ENCODE measurements at places on chromosomes 16 and 17.

DNA sequence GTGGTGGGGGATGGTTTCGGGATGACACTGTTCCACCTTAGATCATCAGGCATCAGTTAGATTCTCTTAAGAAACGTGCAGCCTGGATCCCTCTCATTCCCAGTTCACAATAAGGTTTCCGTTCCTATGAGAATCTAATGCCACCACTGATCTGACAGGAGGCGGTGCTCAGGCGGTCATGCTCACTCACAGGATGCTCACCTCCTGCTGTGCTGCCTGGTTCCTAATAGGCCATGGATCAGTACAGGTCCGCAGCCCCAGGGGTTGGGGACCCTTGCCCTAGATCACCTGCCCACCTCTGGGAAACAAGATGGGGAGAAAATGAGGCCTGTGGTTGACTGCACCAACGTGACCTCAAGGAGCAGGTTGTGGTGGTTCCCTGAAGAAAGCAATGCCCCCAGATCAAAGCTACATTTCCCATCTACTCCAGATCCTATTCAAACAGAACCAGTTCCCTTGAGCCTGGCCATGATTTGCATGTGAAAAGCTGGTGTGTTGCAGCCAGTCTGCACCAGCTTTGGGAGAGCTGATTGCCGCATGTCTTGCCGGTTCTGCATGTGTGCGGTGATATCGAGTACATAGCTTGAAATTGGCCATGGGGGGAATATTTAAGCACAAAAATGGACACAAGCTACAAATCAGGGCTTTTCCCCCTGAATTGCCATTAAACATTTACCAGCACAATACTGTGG, 183.2 kb upstream of the HSBP1 start:
- DNase-seq: no peak

GRCh38 chr17:69170377-69170776, 28.7 kb upstream of the ABCA6 start:
- DNase-seq: no peak

DNA sequence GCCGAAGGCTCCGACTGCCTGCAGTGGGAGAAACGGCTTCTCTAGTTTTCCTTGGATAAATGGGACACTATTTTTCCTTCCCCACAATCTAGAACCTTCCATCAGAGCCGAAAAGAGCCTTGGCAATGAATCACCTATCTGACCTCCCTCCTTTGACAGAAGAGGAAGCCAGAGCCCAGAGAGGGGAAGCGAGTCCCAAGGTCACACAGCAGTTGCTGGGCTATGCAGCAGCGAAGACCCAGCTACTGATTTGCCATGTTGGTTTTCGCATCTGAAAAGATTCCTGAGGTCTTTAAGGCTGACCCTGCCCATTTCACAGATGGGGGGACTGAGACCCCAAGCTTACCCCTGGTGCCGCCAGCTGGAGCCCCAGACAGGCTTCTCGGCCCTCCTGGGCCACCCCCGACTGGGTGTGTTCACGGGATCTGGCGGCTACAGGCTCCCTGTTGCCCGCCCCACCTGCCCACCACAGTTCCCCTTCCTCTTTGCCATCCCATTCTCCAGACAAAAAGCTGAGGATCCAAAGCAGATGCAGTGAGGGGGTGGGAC, 45.9 kb downstream of the RAI1 start:
- DNase-seq: no peak

DNA sequence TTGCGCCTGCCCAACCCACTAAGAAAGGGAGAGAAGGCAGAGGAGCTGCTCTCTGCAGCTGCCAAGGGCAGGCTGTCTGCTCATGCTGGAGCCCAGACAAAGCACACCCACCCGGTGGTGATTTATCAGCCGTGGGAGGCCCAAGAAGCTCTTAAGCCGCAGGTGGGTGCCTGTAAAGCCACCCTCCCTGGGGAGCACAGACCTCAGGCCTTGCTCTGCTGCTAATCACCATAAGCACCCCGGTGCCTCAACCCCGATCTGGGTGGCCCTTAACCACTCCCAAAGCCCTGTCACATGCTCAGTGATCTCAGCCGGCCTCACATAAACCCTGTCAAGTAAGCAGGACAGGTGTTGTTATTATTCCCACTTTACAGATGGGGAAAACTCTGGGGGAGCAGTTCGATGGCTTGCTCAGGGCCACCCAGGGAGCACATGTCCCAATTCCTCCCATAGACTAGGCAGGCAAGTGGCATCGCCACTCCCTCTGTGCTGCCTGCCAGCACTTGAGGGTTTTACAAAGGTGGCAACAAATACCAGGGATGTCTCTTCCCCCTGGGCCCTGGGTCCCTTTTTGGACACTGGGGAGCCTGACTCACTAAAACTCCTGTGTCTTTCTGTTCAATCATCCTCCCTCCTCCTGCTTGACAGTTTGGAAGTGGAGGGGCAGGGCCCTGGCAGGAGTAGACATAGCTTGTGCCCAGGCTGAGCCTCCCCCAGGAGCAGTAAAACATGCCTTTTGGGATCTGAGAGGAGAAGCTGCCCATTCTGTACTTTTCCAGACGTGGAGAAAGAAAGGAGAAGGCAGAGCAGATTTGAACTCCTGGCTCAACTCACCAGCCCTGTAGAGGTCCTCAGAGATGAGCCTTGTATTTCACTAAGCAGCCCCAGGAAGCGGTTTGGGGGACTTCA, 299.3 kb downstream of the SOX9 start:
- no peak for DNase-seq

DNA sequence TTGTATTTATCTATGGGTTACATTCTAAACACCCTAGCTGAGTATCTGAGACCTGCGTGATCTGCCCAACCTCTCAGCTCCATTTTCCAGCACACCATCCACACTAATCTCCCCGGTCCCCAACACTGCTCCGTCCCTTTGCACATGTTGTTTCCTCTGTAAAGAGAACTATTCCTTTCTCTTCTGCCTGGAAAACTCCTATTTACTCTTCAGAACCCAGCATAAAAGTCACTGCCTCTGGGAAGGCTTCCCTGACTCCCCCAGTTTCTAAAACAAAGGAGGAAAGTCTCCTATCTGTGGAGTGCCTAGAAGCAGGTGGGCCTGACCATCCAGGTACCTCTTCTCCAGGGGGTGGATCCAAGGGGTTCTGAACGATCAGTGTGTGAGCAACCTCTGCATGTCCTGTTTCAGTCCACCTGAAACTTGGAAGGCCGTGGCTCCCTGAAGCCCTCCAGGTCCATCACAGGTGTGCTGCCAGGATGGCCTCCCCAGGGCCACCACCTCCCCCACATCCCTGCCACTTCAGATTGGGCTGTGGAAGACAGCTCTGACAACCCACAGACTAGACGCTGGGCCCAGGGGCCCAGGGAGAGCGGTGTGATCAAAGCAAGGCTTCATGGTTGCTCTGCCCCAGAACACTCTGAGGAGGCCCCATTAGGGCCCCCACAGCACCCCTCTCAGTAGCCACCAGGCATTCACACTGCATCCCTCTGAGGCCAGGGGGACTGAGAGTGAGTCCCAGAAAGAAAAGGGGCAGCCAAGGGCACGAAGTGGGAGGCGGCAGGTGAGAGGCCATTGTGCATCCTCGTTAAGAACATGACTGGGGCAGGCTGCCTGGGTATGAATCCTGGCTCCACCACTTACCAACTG, 20.3 kb downstream of the MPP3 start:
- DNase-seq: no peak

DNA sequence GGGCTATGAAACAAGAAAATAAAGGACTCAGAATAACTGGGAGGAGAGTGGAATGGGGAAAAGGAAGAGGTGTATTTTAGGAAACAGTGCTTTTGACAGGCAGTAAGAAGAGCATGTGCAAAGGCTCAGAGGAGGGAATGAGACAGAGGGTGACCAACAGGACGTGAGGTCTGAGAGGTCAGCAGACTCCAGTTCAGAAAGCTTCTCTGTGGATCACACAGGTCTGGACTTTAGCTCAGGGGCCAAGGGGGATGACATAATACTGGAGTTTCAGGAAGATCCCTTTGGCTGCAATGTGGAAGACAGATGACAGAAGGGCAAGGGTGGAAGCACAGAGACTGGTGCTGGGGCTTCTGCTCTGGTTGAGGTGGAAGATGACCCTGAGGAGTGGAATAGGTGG, 489.9 kb upstream of the CDH5 start:
- DNase-seq: no peak

DNA sequence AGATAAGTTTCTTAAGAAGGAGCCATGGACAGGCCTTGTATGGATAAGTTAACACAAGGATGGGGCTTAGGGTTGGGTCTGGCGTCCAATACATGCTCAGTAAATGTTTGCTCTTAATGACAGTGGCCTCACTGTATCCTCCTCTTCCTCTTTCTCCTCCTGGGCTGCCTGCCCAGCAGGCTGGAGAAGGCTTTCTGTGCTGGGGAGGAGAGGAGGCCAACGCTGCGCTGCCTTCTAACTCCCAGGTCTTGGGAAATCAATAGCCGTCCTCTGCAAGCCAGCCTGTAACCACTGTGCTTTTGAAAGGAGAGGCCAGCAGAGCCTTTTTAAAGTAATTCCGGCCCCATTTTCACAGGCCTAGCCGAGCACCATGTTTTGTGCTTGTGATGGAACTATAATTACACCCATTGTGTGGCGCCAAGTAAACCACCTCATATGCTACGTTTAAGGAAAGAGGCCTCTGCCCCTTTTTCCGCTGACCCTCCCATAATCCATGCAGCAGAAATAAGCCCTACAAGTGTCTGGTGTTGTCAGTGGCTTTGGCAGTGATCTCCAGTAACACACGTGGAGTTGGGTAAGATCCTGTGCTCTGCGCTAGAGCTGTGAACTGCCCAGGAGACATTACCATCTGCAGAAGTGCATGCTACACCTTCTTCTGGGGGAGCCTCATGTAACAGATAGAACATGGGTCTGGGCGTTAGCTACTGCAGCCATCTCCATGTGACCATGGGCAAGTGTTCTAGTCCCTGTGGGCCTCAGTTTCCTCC, 368.2 kb downstream of the SNX29 start:
- DNase-seq: no peak

DNA sequence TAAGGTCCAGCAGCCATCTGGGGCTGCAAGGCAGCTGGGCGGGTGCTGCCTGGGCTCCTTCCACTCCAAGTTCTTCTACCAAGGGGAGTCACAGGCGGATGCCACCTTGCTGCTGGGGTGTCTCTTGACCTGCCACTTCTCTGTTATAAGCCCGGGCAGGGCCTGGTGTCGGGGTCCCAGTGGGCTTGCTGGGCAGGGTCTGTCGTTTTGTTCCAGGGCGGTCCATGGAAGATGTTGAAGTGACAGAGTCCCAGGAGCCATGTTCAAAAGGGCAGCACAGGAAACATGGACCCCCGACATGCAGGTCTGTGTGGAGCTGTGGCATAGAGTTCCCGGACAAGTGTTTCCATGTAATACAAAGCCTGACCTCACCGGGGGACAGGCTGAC, 91.1 kb downstream of the TNFRSF13B start:
- DNase-seq: no peak

GRCh38 chr17:73541561-73541981, 102.7 kb downstream of the SDK2 start:
- DNase-seq: no peak

GRCh38 chr16:31131841-31132271, 3.7 kb downstream of the PRSS8 start:
- DNase-seq: no peak

DNA sequence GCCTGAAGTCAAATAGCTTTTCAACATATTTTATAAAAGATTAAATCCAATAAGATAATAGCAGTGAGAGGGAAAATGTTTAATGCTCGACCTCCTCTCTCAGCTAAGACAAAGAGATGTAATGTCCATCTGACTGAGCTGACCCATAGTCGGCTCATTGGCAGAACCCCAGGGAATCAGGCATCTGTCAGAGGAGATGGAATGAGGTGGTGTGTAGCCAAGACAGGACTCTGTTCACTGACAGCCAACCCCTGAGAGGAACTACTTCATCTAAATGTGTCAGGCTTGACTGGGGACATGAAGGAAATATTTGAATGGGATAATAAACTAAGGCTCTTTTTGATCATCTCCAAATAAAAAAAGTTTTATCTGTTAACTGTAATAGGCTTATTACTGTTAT, 188.0 kb downstream of the CDH11 start:
- DNase-seq: no peak

DNA sequence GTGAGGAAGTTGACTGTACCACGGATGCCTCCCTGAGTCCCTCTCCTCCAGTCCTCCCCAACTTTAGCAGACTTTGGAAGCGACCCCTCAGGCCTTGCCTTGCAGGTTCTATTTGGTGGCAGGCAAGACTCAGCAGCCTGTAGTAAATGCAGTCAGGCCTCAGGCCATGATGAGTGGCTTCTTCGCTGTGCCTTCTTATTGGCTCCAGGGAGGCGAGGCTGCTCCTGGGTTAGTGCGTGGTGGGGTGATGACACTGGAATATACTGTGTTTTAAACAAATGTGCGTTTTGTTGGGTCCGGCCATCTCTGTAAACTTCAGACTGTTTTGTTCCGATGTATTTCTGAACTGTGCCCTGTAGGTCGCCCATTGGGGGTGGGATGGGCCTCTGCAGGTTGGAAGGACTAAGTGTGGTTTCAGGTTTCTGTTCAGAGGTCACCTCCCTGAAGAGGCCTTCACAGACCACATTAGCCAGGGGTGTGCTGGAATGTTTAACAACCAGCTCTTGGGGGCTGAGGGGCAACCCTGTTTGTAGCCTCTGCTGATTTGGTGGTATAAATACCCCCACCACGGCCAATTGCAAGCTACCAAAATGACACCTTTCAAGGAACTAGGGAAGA, 62.5 kb downstream of the CYLD start:
- DNase-seq: no peak

- DNase-seq: no peak
Observed at GRCh38 chr17:74904687-74905409, 11.4 kb upstream of the FADS6 start.

GRCh38 chr16:22400900-22401299, 26.5 kb upstream of the CDR2 start:
- no peak for DNase-seq

DNA sequence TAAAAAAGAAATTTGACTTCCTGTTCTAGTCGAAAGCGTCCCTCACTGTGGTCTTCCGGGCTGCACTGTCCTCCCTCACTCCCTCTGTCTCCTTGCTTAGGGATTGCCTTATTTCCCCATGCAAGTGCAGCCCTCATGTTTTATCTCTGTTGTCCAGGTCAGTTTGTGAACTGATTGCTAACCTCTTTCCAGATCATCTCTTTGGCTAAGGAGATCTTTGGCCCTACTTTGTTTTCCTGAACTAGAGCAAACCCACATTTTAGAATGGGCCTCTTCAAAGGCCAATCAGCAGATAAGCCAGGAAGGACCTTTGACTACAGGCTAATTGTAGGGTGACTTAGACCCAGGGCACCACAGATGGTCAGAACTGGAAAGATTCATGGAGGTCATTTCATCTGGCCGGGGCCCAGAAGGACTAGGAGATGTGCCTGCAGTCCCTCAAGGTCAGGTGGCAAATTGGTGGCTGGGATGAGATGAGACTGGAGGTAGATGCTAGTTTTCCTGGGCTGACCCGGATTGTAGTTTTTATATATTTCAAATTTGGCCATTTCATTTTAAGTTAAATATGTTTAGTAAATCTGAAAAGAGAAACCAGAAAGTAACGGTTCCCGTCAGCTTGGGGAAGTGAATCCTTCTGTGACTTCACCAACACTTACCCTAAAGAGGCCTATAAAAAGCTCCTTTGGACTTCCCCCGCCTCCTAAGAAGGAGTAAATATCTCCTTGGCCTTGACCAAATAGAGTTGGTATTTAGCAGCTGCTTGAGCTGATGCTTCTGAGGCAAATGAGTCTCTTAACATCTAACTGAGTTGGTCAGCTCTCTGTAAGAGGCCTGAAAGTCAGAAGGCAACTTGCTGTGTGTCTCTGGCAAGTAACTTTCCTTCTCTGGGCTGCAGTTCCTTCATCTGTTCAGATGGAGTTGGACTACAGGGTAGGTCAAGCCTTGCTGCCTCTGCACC, 6.2 kb upstream of the SLC25A19 start:
- no peak for DNase-seq
